ENCODE measurements at places on chromosomes 12 and 14.

DNA sequence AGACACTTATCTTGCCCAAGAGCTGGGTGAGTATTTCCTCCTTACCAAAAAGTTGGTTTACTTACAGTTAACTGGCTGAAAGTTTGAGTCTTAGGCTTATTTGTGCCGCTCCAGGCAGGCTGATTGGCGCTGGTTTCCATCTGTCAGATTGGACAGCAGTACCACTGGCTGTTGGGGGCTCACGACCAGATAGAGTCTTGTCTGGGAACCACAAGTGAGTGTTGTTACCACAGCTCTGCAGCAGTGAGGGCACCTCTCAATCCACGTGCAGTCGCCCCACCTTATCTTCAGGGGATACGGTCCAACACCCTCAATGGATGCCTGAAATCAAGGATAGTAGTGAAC lies 58.9 kb downstream of the DDX51 start:
- DNase-seq: no peak

- no peak for DNase-seq
These were observed 5.5 kb upstream of the SLC7A7 start for GRCh38 chr14:22820731-22821130.

- DNase-seq: no peak
These were observed 146.5 kb downstream of the MON2 start for GRCh38 chr12:62613081-62613480.

DNA sequence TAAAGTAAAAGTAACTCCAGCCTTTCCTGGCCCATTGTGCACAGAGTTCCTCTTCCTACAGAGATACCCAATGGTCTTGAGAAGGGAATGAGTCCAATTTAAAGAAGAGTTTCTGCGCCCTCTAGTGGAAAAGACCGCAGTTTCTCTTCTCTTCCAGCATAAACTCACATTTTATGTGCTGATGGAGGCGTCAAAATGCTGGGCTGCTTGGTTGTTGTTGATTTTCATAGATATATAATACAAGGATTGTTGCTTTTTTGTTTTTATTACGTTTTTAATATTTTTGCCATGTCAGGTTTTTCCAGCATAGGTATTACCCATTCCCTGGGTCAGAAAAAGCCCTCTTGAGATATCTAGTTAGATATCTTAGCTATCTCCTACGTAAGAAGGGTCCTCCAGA lies 356.9 kb upstream of the STXBP6 start:
- no peak for DNase-seq

GRCh38 chr14:61567838-61568571 lies 127.3 kb upstream of the HIF1A start:
- no peak for DNase-seq

DNA sequence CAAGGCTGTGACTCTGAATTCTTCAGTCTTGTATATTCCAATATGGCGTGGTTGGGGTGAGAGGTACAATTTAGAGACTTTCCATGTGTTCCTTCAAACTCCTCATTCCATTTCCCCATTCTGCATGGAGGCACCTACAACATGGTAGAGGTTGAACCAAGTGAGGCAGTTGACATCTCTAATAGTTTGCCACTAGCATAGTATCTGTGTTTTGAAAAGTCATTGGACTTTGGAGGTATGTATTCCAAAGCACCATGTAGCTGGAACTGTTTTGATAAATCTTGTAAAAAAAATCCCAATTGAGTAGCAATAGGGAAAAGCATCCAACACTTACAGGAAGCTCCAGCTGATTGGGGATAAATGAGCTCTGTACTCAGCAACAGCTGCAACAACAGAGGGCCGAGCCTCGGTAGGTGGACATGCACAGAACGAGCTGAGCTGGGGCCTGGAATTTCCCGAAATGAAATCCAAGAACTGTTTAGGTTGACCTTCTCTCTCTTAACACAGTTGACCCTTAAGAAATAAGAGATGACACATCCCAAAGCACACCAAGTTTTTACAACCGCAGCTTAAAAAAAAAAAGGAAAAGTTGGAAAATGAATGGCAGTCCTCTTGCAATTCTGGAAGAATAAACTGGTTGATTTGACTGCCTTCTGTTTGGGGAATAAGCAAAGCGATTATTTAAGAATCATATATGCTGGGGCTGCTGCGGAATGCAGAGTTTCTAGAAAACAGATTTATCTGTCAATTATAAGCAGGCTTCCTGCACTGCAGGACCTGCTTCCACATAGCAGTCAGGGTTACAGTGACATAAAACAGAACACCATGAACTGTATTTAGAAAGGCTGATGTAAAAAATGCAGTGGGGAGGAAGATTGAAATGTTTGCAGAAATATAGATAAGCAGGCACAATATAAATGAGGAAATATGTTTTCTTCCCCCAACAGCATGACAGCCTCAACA lies 194.6 kb upstream of the KRR1 start:
- no peak for DNase-seq

- no peak for DNase-seq
These were observed 105.4 kb downstream of the SRGAP1 start for GRCh38 chr12:63949902-63950301.

DNA sequence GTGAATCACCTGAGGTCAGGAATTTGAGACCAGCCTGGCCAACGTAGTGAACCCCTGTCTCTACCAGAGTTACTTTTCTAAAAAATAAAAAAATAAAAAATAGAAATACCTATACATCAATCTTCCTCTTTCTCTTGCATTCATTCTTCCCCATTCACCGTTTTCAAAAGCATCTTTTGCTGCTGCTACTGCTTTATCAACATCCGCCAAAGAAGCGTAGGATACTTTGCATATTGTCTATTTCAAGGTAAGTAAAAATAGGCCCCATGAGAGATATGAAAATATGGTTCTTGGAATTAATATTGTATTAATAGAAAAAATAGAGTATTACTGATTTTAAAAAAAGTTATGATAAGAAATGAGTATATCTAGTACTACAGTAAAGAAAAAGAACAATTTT lies 32.3 kb downstream of the ALDH1L2 start:
- no peak for DNase-seq

GRCh38 chr12:100858656-100859055 lies 64.1 kb downstream of the ANO4 start:
- DNase-seq: no peak

GRCh38 chr14:30443368-30444007 lies 115.5 kb upstream of the G2E3 start:
- peak; percentile 81 for DNase-seq

- DNase-seq: no peak
These were observed 73.1 kb upstream of the SLC38A2 start for GRCh38 chr12:46445551-46446235.

- no peak for DNase-seq
These were observed 38.3 kb downstream of the PDE6H start for GRCh38 chr12:15011162-15011561.

DNA sequence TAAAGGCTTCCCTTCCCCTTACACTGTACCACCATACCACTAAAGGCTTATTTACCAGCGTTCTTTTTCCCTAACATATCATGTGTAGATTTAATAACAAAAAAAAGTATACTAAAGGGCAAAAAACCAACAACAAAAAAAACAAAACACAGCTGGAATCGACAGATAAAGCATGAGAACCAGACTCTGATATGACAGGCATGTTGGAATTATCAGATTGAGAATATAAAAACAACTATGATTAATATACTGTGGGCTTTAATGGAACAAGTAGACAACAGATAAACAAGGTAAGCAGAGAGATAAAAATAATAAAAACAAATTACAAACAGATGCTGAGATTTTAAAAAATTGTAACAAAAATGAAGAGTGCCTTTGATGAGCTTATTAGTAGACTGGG lies 754.1 kb upstream of the MDGA2 start:
- DNase-seq: no peak

- no peak for DNase-seq
These were observed 3.7 kb downstream of the CLEC14A start for GRCh38 chr14:38252066-38252710.

DNA sequence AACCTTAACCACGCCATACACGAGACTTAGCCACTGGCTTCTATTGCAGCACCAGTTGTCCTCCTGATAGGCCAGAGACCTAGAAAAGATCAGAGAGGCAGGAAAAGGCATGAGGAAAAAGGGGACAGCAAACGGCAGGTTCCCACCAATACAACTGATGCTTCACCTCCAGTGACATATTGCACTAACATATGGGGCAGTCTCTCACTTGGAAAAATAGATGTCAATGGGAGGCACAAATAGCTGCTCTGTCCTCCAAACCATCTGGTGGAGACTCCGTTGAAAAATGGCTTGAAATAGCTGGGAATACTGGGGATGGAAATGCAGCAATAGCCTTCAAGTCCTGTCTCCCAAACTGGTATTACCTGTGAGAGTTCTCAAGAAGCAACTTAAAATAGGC lies 20.3 kb downstream of the SLC8A3 start:
- DNase-seq: no peak

GRCh38 chr14:105944632-105945610 lies 418.5 kb downstream of the TMEM121 start:
- DNase-seq: peak; percentile 3

DNA sequence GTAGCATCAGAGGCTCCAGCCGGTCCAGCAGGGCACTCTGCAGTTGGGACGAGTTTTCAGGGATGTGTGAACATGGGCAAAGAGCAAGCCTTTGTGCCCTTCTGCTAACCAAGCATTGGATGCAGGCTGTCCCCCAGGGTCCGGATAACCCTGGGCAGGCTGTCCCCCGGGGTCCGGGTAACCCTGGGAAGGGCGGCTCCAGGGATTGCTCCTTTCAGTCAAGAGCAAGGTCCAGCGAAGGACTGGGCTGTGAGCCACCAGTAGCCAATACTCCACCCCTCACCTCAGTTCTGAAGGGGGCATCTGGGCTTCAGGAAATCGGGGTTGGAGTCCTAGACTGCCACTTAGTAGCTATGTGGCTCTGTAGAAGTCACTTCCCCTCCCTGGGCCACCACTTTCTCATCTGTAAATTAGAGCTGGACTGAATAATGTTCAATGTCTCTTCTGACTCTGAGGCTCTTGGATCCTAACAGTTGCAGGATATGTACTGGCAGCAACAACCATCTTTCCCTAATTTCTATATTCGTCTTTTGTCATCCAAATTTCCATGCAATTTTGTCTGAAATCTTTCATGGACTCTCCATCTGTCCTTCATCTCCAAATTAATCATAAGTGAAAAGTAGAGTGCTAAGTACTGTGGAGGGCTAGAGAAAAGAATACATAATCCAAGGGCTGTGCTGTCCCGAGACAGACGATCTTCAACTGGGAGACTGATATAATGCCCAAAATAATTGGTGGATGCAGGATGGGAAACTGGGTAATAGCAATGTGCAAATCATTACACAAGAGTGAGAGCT lies 137.4 kb upstream of the NTF3 start:
- no peak for DNase-seq

DNA sequence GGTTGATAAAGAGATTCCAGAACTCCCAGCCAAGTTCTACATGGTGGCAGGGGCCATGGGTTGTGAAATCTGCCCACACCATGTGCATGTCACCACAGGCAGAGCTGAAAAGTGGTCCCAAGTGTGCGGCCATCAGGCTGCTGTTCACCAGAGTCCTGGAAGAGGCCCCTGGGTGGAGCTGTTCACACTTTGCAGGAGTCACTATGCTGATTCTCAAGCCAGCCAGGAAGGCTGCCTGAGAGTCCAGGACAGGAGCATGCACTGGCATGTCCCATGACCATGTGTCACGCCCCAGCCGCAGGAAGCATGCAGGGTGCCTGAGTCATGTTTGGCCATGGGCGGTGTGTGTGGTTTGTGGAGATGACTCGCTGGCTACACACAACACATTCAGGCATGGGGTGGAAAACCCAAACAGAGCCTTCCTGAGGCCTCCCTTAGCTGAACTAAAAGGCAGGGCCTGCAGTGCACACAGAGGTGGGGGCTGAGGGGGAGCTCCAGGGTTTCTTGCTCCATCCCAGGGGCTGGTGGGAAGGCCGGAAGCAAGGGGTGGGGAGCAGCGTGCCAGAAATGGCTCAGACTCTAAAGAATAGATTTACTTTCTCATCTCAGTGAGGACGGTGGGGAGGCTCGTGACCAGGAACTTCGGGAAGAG lies 19.4 kb downstream of the ABCB9 start:
- no peak for DNase-seq

GRCh38 chr12:76049575-76050251 lies 18.1 kb upstream of the PHLDA1 start:
- no peak for DNase-seq

DNA sequence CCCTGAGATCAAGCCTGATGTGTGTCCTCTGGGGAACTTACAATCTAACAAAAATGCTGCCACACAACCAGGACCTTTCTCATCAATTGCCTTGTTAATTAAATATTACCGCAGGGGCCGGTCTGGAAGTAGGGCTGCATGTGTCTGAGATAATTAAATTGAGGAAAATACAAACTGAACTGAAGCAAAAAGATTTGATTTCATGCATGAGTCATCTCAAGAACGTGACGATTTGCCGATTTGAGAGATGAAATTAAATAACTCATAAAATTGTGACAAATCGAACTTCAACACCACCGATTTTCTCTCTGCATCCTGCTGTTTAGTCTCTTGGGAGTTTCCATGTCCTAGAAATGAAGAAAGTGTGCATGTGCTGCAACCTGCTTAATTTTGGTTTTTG lies 94.6 kb upstream of the DAAM1 start:
- no peak for DNase-seq

- DNase-seq: no peak
These were observed 99.4 kb upstream of the PLEKHA5 start for GRCh38 chr12:19030180-19030579.

- DNase-seq: no peak
These were observed 2.1 kb upstream of the TEX52 start for GRCh38 chr12:2858944-2859421.

DNA sequence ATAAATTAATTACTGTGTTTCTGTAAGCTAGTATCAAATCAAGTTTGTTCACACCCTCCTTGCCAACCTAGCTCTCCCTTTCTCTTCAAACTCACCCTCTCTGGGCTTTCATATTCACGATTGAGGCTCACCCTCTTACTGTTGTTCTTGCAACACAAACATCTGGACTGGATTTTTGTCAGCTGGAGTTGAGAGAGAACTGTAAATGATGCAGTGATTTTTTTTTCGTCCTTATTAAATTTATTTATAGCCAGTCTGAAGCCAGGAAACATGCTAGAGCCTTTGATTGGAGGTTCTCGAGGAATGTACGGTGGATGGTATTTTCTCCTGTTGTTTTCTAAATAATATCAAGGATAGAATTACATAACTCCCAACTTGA lies 485.1 kb downstream of the ZFP36L1 start:
- no peak for DNase-seq

- peak; percentile 55 for DNase-seq
These were observed 23.9 kb downstream of the FERMT2 start for GRCh38 chr14:52926953-52927352.

- no peak for DNase-seq
These were observed 16.1 kb downstream of the SLC48A1 start for GRCh38 chr12:47789141-47789540.
